ENCODE measurements at places on chromosomes 11 and 22.

DNA sequence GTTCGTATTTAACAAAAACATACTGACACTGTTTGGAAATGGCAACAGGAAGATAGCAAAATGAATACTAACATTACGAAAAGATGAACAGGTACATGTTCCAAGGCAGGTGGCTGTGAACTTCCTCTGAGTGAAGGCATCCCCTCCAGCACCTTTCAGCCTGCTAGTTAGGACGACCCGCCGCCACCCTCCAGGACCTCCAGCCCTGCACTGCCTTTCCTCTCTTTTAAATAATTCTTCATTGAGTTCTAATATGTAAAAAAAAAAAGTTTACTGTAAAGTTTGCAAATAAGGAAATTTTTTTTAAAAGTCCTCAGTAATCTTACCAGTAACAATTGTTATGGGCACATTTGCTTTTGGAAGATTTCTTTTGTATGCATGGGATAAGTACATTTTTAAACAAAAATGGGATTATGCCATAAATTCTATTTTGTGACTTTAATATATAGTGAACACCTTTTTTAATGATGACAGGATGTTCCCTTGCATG, 6.0 kb downstream of the NEAT1 start:
- DNase-seq = no peak

- peak; percentile 53 for DNase-seq
These were observed 42.1 kb upstream of the CRTAM start for GRCh38 chr11:122796128-122796717.

DNA sequence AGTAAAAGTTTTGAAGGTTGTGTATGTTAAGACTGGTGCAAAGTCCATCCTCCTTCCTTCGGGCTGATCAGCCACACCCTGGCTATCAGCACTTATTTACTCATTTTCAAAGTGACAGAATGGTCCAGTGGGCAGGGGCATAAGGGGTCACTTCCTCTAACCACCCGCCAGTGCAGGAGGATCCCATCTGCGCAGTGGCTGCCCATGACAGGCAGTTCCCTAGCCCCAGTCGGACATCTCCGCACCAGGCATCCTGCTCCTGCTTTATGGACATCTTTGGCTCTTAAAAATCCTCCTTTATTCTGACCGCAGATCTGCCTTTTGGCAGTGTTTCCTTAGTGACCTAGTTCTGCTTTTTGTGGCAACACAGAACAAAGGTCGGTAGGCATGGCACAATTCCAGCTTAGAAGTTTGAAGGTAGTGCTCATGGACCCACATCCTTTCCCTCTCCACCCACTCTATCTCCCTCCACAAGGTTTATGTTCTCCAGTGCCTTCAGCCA, 55.9 kb downstream of the BMAL1 start:
- DNase-seq = no peak

GRCh38 chr11:104738918-104739317, 159.3 kb downstream of the CASP12 start:
- DNase-seq = no peak

All from stimulated activated CD8-positive, alpha-beta memory T cell treated with anti-CD3 and anti-CD28 coated beads, Interleukin-4, amount 100 ng/mL, for 1 hour (primary cell).